GM19239 (cell line): ENCODE measurements at places on chromosomes 5 and 9.

- DNase-seq: no peak
These were observed 606.4 kb upstream of the CLINT1 start for GRCh38 chr5:158465086-158465972.

DNA sequence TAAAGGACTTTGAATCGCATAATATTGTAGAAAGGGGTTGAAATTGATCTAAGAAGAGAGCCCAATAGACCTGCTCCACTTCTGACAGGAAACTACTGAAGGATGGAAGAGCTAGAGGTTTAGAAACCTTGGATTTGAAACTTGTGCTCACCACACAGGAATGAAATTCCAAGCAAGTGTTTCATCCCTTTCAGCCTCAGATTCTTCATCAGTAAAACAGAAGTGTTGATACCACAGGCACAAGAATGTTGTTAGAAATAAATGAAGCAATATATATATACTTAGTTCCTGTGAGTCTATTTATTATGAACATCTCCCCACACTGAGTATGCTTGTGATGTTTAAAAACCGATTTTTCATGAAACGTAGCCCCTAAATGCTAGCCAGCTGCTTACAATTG lies 43.8 kb downstream of the PRRC1 start:
- DNase-seq: no peak

DNA sequence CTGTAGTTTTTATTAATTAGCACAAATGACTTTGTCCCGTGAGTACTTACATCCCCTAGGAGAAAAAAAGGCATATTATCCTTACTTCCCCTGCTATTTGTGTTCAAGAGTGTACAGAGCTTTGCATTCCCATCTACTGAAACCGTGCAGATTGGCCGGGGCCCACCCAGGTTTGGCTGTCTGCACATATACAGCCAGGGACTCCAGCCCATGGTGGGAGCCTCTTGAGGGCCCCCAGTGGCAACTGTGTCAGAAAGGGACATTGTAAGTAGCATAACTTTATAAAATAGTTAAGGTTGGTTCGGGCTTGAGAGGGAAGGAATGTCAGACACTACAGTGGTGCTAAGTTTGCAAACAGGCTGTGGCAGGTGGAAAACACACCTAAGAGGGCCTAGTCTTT lies 24.7 kb downstream of the PHF2 start:
- DNase-seq: no peak

GRCh38 chr9:12652973-12653372 lies 40.2 kb upstream of the TYRP1 start:
- DNase-seq: no peak

GRCh38 chr5:36482812-36483211 lies 123.6 kb upstream of the SLC1A3 start:
- no peak for DNase-seq

- DNase-seq: no peak
These were observed 15.9 kb downstream of the P4HA2 start for GRCh38 chr5:132211787-132212186.

DNA sequence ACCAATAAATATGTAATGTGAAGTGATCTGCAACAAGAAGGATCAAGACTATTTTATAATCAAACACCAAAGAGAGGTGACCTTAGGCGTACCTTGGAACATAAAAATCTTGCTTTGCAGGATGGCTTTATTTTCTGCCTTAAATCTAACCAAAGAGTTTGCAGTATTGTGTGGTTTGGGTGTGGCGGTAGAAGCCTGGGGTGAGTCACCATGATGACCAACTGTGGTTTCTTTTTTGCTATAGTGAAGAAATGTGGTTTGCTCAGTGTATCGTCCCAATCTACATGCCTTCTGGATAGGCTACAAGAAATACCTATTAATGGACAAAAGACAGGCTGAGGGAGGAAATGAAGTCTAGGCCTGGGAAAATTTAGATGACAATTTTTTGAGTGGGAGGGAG lies 5.1 kb upstream of the CAST start:
- peak; percentile 17 for DNase-seq

DNA sequence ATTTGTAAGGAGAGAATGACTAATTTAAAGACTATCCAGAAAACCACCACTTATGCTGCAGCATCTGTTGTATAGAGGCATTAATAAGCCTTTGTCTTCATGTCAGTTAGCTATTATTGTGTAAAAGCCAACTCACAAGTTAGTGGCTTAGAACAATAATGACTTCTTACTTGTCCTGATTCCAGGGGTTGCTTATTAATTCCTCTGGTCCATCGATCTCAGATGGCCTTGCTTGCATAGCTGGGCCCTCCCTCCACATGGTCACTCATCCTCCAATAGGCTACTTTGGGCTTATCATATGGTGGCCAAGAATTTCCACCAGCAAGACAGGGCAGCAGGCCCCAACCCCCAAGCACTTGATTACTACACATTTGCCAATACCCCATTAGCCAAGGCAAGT lies 44.5 kb upstream of the STK32A start:
- no peak for DNase-seq

DNA sequence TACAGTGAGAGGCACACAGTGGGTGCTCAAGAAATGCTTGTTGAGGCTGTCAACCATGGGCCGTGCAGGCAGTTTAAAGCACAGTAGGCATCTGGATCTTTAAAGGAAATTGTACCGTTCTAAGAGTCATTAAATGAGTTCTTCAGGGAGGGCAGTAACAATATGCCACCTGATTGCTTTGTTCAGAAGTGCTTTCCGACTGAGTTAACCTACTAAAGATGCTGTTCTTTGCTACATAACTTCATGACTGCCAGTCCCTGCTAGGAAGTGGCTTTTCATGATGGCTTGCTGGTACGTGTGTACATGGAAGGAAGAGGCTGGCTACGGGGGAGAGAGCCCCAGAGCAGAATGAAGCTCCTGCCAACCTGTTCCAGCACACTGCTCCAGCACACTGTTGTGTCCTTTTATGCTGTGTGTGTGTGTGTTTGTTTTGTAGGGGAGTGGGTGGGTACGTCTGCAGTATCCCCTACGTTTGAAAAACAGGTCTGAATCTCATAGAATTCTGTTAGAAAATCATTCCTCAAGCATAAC lies 41.9 kb upstream of the PPP2R2B start:
- DNase-seq: no peak

GRCh38 chr5:91176288-91177016 lies 206.7 kb downstream of the ARRDC3 start:
- no peak for DNase-seq

- DNase-seq: no peak
These were observed 88.7 kb downstream of the BASP1 start for GRCh38 chr5:17305964-17306725.

GRCh38 chr9:94860678-94861588 lies 134.4 kb downstream of the AOPEP start:
- peak; percentile 70 for DNase-seq

- DNase-seq: no peak
These were observed 354.7 kb upstream of the KIF2A start for GRCh38 chr5:61951295-61951694.

- DNase-seq: no peak
These were observed 21.1 kb downstream of the GEMIN5 start for GRCh38 chr5:154916874-154917273.

GRCh38 chr5:9615331-9615730 lies 14.8 kb downstream of the TAS2R1 start:
- DNase-seq: no peak

DNA sequence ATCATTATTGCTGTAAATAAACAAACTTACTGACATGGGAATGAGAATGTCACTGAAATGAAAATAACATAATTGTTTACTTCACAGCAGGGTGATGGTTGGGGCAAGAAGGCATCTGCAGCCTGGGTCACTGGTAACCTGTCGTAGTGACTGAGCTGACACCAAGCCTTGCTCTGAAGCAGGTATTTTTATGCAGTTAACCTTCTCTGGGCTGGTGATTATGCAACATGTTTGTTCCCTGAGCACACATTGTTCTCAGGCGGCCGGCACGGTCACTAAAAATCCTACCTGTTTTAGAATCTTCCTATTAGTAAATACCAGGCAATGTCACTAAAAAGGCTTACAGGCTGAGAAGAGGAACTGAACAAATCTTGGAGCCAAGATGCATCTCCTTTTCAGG lies 157.7 kb upstream of the NR3C1 start:
- DNase-seq: no peak

DNA sequence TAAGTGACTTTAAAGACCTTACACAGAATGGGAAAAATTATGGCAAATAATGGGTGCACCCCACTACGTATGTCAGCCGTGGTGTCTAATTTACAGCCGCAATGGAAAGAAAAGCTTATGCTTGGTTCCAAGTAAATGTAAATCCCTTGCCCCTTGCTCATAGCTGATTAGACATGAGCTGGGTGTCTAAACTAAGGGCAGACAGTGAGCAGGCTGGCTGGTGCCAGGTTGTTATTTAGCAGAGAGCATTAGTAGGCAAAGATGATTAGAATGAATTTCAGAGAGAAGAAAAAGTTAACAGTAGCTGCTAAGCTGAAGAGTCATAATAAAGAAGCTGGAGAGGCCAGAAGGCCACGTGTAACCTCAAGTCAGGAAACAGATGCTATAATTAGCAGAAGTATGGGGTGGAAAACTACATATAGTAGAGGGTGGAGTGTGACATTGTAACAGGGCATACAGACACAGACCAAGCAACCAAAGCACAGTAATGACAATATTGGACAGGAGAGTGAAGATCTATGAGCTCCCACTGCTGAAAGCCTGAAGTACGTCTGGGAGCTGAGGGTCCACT lies 257.7 kb downstream of the MCTP1 start:
- DNase-seq: no peak

GRCh38 chr9:92718086-92719001 lies 46.3 kb downstream of the BICD2 start:
- no peak for DNase-seq
